ENCODE measurements at places on chromosomes 2 and 18.

GRCh38 chr2:20623741-20624155 lies 27.1 kb downstream of the HS1BP3 start:
- no peak for DNase-seq

GRCh38 chr2:128630974-128631697 lies 312.5 kb upstream of the HS6ST1 start:
- DNase-seq = no peak

- no peak for DNase-seq
These were observed 12.0 kb downstream of the HNMT start for GRCh38 chr2:137976274-137976673.

DNA sequence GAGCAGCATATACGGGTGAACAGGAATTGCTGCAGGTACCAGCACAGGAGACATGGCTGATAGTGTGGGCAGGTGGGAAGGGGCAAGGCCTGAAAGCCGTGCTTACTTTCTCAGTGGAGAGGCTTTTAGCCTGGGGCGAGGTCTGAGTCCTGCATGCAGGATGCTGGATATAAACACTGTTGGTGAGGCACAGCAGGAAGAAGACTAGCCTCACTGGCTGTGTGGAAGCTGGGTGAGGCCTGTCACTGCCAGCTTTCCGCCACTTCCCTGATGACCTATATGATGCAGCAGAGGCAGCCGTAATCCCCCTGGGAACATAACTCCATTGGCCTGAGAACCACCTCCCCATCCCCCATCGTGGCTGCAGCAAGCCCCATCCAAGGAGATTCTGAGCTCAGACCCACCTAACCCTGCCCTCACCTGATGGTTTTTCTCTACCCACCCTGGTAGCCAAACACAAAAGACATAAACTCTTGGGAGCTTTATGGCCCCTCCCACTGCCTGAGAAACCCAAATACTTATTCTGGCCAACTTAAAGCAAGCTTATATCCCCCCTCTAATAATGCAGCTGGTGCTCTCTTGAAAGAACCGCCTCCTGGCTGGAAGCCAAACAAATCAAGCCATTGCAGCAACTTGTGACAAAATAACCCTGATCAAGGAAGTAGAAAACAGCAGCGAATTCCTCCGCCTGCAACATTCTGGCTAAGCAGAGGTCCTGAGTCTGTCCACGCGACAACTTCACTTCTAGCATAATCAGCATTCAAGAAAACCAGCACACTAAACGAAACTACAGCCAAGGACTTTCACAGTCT lies 54.6 kb upstream of the DSC1 start:
- DNase-seq = no peak

DNA sequence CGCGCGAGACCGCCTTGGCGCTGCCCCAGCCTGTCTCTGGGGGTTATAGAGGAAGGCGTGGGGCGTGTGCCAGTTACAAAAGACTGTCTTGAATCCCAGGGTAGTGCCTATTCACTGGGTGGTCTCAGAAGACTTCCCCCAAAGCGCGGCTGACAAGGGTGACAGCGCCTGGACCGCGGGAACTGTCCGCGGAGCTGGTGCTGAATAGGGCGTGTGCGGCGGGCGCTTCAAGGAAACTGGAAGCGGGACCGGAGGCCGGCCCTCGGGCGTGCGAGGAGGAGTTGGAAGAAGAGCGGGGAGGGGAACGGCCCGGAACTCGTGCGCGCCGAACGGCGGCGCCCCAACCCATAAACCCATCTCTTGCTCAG lies 2.3 kb downstream of the EGR4 start:
- DNase-seq = no peak

GRCh38 chr2:127611076-127611925 lies 34.7 kb upstream of the GPR17 start:
- no peak for DNase-seq

DNA sequence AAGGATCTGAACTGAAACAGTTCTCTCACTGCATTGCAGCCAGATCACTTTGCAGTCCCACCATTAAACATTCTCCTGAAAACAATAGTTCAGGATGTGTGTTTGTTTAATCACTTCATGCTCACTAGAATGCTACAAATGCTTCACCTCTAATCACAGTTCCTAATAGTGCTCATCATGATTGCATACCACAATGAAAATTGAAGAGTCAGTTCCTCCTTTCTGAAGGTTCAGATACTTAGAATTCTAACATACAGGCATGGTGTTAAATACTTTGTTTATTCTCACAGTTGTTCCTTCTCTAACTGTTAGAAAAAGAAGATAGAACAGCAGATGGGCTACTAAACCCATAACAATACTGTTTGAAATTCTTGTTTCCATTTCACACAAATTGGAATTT lies 622.3 kb upstream of the ACVR2A start:
- no peak for DNase-seq

GRCh38 chr18:22166069-22166950 lies 3.1 kb upstream of the GATA6 start:
- no peak for DNase-seq

DNA sequence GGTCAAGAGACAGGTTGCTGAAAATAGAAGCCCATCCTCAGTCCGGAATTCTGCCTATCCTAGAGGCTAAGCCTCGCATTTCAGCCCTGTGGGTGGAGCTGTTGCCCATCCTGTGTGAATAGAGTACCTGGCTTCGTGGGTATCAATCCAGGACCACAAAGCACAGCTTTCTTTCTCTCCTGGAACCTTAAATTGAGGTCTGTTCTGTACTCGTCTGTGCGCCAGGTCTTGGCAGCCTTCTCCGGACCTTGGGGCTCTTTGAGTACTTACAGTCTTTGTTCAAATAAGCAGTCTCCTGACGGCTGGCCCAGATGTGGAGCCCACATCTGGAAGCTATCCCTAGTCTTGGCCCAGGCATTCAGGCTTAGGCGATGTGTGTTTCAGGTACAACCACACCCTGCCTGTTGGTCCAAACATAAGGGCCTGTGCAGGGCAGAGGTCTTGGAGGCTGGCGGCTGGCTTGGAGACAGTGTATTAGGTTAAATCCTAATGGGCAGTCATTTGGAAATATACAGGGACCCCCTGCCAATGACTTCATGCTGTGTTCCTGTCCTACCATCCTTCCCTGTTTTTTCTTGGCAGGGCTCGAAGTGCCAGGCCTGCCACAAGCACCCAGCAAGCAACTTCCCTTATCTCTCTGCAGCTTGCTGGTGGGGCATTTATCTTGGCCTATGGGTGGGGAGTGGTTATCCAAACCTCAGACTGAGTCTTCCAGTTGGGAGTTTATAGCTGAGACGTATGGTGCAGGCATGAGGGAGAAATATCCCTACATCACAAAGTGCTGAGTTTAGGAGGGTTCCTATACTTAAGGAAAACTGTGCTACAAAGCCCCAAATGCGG lies 294.1 kb downstream of the BCL2 start:
- no peak for DNase-seq

- DNase-seq = no peak
These were observed 33.4 kb downstream of the SIX2 start for GRCh38 chr2:44975571-44976450.

- DNase-seq = no peak
These were observed 273.3 kb downstream of the GLI2 start for GRCh38 chr2:121008975-121009374.

DNA sequence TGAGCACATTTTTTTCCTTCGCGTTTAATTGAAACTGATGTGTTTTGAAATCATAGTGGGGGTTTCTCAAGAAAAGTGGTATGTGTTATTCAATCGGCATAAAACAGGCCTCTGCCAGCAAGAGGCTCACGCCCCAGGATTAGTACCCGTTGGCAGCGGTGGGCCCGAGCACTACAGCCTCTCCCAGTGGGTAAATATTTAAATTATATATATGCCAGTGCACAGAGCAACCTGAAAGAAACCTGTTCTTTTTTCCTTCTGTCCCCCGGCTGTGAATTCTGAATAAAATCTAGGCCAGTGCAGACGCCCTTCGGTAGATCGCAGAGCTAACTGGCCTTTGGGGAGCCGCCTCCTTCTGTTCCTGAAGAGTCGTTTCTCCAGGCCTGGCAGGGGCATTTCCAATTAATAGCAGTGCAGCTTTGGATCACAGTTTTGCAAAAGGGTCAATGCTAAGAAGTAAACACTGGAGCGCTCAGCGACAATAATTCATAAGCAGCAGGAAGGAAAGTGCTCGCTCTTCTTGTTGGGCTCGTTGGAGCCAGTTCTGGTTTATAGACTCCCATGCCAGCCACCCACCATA lies 202.8 kb upstream of the SALL3 start:
- no peak for DNase-seq

DNA sequence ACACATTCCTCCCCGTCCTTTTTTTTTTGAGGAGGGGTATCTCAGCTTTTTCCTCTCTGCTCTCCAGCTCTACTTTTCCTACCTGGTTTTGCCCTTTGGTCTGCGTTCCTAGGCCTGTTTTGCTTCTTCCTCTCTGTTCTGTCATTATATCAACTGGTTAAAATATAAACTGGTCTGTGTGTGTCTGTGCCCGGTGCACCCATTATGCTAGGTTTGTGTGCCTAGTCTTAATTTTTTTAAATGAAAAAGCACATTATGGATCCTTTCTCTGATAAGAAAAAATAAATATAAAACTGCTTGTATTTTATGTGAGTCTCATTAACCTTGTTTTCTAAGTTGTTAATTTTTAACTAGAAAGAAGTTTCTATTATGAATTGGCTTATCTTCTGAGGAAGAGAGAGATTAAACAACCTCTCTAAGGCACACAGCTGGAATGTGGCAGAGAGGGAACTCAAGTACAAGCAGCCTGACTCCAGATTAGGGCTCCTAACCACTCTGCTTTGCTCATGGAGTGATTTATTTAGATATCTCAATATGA lies 17.4 kb downstream of the SLC38A11 start:
- no peak for DNase-seq

DNA sequence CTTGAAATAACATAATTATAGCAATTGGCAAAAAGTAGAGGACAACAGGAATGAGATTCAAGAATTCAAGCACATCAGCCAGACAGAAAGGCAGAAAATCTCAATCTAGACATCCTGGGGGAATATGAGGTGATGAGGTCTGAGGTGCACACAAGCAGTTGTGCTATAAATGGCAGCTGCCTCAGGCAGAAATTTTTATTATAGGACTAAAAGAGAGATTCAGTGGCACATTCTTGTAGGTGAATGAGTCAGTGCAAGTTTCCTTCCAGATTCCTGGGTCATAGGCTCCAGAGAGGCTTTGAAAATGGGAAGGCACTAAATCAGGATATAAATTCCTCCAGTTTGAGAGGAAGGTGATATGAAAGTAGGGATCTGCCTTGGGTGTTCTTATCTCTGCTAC lies 127.2 kb upstream of the THSD7B start:
- DNase-seq = no peak

DNA sequence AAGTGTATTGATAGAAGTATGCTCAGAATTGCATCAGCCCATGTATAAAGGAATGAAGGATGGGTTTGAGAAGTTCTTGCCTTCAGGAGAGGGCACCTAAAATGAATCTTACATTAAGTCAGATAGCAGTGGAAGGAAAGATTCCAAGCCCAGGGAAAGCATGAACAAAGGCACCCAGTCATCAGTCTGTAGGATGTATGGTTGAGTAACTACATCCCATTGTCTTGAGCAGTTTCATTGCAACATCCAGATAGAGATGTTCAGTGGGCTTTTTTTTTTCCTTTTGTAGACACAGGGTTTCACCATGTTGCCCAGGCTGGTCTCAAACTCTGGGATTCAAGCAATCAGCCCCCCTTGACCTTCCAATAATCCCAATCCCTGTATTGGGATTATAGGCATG lies 80.7 kb downstream of the ARHGAP28 start:
- no peak for DNase-seq

DNA sequence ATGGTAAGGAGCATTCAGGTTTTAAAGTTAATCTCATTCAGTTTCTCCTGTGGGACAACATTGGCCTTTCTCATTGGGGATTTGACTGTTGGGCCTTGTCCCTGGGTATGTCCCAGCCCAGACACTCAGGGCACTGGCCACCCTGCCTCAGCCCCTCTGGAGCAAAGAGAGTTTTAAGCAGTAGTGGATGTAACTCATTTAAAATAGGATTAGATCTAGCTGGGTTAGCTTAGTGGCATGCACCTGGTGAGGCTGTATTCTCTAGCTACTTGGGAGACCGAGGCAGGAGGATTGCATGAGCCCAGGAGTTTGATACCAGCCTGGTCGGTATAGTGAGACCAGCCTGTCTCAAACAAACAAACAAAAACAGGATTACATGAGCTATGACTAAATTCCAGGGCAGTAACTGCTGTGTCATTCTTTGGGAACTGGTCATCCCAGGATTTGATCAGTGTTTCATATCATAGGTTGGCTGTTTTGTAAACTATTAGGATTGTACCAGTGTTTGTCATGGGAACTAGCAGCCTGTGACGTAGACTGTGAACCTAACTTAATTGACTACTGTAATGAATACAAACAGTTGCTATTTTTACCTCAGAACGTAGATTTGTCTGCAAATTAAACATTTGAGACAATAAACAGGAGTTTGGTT lies 12.5 kb downstream of the INPP4A start:
- DNase-seq = peak; percentile 75

DNA sequence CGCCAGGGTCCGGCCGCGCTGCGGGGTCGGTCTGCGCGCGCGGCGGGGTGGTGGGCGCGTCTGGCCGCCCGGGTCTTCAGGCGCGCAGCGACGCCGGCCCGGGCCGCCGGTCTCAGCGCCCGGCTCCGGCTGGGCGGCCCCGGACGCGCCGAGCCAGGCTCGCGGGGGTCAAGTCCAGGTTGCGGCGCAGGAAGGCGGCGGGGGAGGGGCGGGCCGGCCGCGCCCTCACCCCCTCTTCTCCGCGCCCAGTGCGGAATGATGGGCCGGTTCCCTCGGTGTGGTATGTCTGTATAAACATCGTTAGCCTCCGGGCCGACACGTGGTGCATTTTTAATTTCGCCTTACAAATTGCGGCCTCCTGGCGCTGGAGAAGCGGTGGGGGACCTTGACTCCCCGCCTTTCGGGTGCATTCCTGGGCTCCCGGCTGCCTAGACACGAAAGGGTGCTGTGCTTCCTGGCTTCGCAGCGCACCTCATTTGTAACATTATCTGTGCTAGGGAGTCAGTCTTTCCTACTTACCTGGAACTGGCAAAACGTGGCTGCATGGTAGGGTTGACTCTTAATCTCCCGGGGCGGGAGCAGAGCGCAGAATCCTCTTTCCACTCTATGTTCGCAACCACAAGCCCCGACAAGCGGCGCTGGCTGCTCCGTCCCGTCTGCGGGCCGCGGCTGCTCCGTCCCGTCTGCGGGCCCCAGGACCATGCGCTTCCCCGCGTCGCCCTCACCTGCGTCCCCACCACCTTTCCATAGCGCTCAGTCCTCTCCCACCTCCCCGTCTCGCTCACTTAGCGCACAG lies 69.0 kb downstream of the CTAGE1 start:
- no peak for DNase-seq

- no peak for DNase-seq
These were observed 642.0 kb upstream of the FSHR start for GRCh38 chr2:49796266-49796665.

DNA sequence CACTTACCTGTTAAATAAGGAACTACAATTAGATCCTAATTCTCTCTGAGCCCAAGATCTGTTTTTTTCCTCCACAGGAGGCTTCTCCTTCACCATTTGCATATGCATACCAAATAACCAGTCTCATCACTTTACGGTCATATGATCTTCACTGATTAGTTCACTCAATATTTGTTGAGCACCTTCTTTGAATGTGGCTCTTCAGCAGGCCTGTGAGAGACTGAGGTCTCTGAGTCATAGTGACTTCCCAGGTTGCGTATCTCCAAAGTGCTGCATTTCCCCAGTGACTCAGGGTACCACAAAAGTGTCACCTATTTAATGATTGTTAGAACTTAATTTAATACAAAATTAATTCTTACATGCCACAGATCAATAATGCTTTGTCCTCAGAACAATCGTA lies 108.8 kb upstream of the TRIB2 start:
- no peak for DNase-seq
